ENCODE measurements at places on chromosomes 4 and X. TPM values are rescaled to one million over a fixed set of nuclear protein-coding genes. Genes with fewer than 3 reads are reported as not detected.

The CPZ gene
- 0.94 TPM for total RNA-seq

The SHOX gene
- total RNA-seq, result not detected

The RASL11B gene
- total RNA-seq, result 0.52 TPM

- no peak for DNase-seq
- no peak overlapping the region for H3K4me3 ChIP-seq
- H3K4me1 ChIP-seq, result no peaks in the 10 kb centered on the region
- no peaks in the 10 kb centered on the region for H3K27me3 ChIP-seq
Observed at GRCh38 chrX:133609166-133609565, 193.9 kb upstream of the GPC4 start.

The HPGD gene
- total RNA-seq, result 51.6 TPM

The P2RY4 gene
- not detected for total RNA-seq

The PRRG1 gene
- 1.3 TPM for total RNA-seq
